NCI-H446 treated with DMSO at 0.1 percent for 48 hours (cell line): ENCODE measurements at places on chromosomes 1 and 21.

DNA sequence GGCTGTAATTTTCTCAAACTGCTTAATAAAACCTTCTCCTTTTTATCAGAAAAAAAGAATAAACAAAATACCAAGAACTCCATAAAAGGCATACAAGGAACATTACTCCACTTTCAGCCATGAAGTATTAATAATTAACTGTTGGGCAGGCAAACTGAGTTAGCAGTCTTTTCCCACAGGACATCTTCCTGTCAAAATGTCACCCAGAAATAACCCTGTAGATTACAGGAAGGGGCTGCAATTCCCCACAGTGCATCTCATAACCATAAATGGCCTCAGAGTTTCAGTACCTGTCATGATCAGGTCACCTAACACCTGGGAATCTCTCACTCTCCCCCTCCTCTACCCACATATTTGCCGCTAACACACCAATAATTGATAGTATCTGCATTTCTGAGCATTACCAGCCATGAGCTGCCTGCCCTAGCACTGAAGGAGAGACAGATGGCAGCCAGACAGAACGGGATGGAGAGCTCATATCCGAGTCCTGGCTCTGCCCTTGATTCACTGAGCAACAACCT is 475.0 kb downstream of the SMYD3 start:
- no peak for DNase-seq

DNA sequence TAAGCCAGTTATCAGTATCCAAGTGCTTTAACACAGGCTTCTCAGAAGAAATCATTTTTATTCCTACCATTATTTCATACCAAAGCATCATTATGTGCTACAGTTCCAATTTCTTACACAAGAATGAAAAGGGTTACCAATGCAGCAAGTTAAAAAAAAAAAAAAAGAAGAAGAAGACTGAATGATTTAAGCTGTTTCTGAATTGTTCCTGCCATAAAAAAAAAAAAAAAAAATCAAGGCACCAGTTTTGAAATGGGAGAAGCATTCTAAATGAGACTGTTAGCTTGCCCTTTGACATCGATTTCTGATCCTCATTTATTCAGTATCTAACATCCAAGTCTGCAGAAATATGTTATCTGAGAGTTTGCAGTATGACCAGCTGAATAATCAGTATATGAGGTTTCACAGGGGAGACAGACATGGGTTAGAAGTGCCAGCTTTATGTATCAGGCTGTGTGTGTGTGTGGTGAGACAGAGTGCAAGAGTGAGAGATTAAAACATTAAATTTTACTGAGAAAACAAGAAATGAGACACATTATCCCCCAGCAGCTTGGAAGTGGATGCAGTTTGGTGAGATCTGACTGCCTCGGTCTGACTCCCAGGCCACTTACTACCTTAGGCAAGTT is 105.8 kb downstream of the COLGALT2 start:
- no peak for DNase-seq

- DNase-seq = no peak
Measured at GRCh38 chr1:201153474-201154388, 543 bp downstream of the TMEM9 start.

GRCh38 chr1:227730630-227731151 is 4.4 kb downstream of the JMJD4 start:
- no peak for DNase-seq

DNA sequence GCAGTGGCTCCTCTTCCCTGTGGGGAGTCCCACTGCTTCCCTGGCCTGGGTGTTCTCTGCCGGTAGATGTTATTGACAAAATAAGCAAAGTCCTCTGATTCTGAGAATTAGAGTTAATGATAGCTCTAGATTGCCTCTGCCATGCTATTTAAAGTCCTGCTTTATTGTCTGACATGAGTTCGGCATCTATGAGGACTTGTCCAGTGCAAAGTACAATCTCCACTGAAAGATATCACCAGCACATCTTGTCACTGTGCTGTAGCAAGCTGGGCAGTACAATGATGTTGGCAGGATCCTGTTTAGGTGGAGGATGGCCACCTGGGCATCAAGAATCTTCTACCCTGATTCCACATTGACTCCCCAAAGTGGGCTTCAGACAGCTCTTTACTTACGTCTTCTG is 54.0 kb upstream of the ATP5PO start:
- no peak for DNase-seq

- DNase-seq = no peak
Measured at GRCh38 chr1:44807364-44808062, 362 bp upstream of the DYNLT4 start.

- DNase-seq = no peak
Measured at GRCh38 chr1:165697491-165697880, 876 bp downstream of the ALDH9A1 start.

DNA sequence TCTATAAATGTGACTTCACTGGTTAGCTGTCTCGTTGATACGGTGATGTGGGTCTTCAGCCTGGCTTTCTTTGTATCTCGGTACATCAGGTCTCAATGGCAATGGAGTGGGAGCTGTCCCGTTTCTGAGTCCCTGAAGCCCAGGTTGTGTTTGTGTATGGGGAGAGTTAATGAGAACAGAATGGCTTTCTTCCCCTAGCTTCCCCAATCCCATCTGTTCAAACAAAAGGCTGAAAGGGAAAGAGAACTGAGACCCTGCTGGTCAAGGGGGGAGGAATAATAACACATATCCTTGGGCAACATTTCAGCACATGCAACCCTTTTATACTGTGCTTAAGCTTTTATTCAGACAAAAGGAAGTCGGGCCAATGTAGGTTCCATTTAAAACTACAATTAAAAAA is 28.4 kb upstream of the CASQ2 start:
- no peak for DNase-seq

GRCh38 chr1:213782941-213783672 is 204.7 kb upstream of the PROX1 start:
- DNase-seq = no peak

GRCh38 chr1:111596499-111596898 is 23.1 kb upstream of the RAP1A start:
- DNase-seq = no peak

- DNase-seq = no peak
Measured at GRCh38 chr1:89407360-89407759, 43.5 kb downstream of the GBP6 start.

DNA sequence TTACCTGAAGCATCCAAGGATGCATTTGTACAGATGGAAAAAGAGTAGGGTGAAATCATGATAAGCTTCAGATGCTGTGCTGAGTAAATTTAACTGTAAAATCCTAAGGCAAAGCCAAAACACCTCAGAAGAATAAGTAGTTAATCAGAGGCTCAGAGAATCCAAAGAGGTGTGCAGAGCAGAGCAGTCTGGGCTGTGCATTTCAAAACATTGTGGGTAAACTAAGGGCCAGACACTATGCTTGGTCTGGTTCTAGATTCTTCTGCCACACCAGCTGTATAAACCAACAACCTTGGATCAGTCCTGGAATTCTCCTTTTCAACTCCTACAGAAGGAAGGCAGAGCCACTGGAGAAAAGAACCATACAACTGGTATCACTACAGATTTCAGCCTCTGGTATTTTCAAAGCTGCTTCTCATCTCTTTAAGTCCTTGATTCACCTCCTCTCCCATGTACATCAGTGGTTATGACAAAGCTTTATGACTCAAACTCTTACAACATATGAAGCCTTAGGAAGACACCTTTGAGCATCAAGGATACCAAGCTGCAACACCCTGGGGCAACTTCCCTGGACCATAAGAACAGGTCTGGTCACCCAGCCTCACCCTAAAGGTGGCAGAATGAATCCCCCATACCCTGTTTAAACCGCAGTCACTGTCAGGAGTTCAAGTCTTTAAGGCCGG is 11.6 kb upstream of the HIPK1 start:
- no peak for DNase-seq

DNA sequence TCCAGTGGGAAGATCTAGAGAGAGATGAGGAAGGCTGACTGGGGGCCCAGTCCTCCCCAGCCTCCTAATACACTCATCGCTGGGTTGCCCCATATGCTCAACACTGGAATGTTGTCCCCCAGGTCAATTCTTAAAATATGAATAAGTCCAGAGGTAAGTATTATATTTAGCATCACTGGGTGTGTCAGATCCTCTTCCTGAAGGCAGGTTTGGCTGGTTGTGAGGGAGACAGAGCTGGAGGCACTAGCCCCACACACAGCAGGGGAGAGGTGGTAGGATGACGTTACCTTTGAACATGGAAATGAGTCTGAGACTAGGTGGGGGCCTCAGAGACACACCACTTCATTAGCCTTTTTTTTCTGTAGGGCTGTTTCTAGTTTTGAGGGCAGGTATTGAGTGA is 42.6 kb downstream of the SLC44A3 start:
- DNase-seq = no peak

GRCh38 chr1:100362821-100363466 is 10.6 kb downstream of the CDC14A start:
- no peak for DNase-seq

- no peak for DNase-seq
Measured at GRCh38 chr1:215661033-215661432, 93.9 kb downstream of the KCTD3 start.

GRCh38 chr1:227257964-227258363 is 60.3 kb downstream of the CDC42BPA start:
- DNase-seq = no peak

- no peak for DNase-seq
Measured at GRCh38 chr1:12165342-12165741, 1.4 kb upstream of the TNFRSF1B start.

- no peak for DNase-seq
Measured at GRCh38 chr1:31954607-31955283, 16.6 kb upstream of the PTP4A2 start.

DNA sequence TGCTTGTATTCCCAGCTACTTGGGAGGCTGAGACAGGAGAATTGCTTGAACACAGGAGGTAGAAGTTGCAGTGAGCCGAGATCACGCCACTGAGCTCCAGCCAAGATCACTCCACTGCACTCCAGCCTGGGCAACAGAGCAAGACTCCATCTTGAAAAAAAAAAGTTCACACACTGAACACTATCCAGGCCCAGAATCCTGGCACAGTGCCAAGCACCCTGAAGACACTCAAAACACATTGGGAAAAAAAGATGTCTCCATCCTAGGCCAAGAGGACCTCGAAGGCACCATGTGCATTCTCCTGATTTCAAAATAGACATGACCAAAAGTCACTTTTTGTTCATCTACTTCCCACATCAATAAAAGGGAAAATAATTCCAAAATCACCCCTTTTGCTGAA is 38.7 kb downstream of the SLC9A1 start:
- DNase-seq = no peak

GRCh38 chr1:200837931-200838571 is 34.7 kb upstream of the GPR25 start:
- DNase-seq = peak; percentile 42

DNA sequence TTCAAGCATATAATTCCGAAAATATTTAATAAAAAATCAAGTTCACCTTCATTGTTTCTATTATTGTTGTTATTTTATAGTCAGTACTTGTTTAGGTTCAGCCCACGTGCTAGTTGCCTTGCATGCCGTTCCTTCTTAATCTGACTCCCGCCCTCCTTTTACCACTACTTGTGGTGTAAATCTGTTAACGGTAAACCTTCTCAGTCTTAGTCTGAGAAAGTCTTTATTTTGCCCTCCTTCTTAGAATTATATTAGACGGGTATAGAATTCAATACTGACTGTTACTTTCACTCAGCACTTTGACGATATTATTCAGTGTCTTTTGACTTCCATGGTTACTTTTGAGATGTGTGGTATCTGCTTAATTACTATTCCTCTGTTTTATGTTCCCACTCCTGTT is 104.8 kb downstream of the RGL1 start:
- no peak for DNase-seq

- DNase-seq = no peak
Measured at GRCh38 chr1:26177182-26177684, at the start of gene CNKSR1. TSS of gene CNKSR1 (plus strand) at chr1:26177491. CDS start at chr1:26177548, 57 bp downstream.

DNA sequence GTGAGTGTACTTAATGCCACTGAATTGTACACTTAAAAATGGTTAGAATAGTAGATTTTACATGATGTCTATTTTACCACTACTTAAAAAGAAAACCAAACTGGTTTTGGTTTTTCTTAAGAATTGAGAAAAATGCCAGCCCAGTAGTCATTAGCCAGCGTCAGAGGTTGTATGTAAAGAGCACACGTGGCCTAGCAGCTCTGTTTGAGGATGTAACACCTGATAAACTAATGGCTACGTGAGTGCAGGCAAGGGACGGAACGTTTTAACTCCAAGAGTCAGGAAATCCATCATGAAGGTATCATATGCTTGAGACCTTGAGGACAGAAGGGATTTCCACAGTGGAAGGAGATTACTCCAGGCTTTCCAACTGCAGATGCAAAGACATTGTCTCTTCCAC is 223.7 kb downstream of the MRPL39 start:
- DNase-seq = no peak

DNA sequence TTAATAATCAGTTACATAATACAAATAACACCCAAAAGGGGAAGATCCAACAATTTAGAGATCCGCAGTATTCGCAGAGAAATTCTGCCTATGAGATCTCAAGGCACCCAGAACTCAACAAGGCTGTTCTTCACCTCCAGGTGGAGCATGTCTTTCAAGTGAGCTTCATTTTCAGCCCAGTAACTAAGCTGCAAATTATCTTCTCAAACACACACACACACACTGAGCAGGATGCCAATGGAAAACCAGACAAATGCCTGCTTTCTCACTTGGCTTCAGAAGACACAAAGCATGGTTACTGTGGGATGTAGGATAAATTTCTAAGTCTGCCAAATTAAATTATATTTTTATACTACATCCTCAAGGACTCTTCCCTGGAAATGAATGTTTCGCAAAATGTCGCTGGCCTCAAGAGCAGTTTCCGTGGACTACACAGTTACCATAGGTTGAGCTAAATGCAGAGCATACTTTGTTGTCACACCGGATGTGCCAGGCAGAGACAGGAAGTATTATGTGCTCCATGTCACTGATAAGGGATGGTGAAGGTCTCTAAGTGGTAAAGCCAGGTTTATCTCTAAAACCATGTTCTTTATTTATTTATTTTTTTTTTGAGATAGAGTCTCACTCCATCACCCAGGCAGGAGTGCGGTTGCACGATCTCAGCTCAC is 30.3 kb downstream of the UBR4 start:
- no peak for DNase-seq

GRCh38 chr1:159922511-159923202 is 2.6 kb downstream of the TAGLN2 start:
- DNase-seq = no peak

- no peak for DNase-seq
Measured at GRCh38 chr1:204613636-204614035, 71.9 kb downstream of the LRRN2 start.

DNA sequence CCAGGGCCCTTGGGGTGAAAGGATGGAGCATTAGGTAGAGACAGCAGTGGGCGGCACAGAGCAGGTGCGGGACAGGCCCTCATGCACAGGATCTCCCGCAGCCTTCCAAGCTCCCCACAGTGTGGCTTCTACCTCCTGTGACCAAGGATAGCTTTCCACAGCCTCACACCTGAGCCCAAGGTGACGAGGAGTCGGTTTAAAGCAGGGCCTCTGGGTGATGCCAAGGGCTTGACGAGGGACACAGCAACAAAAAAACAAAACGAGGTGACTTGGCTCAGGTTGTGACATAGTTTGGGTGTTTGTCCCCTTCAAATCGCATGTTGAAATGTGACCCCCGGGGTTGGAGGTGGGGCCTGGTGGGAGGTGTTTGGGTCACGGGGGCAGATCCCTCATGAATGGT is 15.3 kb downstream of the RSPH1 start:
- DNase-seq = no peak

- peak; percentile 16 for DNase-seq
Measured at GRCh38 chr1:151165281-151165737, 393 bp downstream of the LYSMD1 start.

GRCh38 chr1:67582625-67583461 is 102.2 kb upstream of the GADD45A start:
- no peak for DNase-seq

GRCh38 chr1:36807262-36807661 is 227.1 kb downstream of the GRIK3 start:
- peak; percentile 98 for DNase-seq
